ENCODE measurements at places on chromosomes 12 and 14. TPM values are rescaled to one million over a fixed set of nuclear protein-coding genes. Genes with fewer than 3 reads are reported as not detected.

The RAB15 gene
- total RNA-seq = 46.6 TPM

The SLC38A6 gene
- 111 TPM for total RNA-seq

The ESR2 gene
- total RNA-seq = 1.9 TPM

The CNTN1 gene
- 297 TPM for total RNA-seq

The LRFN5 gene
- 80.1 TPM for total RNA-seq

The GALNT6 gene
- not detected for total RNA-seq

The COX6A1 gene
- 329 TPM for total RNA-seq

The SLCO1B3 gene
- total RNA-seq = not detected

The TSPAN11 gene
- total RNA-seq = 13.8 TPM

The RPGRIP1 gene
- 0.94 TPM for total RNA-seq

The SMIM10L1 gene
- 9.7 TPM for total RNA-seq

The NKX2-1 gene
- total RNA-seq = 1.6 TPM

The KRT75 gene
- total RNA-seq = not detected

The FAR2 gene
- total RNA-seq = 37.9 TPM

The BDKRB1 gene
- not detected for total RNA-seq

The AJUBA gene
- 4.7 TPM for total RNA-seq

The HOXC6 gene
- not detected for total RNA-seq

The EPYC gene
- total RNA-seq = not detected
